T-helper 1 cell (primary cell): ENCODE measurements at places on chromosomes 16 and 17.

DNA sequence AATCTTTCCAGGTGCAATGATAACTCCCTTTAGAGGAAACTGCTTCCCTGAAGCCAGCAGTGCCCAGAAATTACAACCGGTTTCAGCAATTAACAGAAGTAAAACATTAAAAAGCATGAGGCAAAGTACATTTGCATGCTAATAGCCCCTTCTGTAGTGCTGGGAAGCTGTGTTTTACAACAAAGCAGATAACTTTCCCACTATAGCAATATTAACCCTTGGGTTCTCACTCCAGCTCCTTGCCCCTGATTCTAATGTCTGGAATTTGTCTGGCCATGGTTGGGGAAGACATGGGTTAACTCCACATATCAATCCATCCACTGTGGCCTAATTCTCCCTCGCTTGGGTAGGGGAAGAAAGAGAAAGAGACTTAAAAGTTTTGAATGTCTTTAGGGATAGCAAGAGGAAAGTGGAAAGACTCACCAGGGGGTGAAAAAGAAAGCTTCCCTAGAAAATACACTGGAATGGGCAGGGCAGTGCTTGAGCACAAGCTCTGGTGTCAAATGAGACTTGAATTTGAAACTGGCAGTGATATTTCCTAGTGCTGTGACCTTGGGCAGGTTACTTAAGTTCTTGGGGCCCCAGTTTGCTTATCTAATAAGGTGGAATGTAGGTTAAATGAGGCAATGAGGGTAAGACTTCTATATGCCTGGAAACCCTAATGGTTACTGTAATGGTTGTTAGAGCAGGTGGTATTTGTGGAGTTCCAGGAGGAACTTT, 102.0 kb downstream of the SOX9 start:
- no peak for DNase-seq

- no peak for DNase-seq
Measured at GRCh38 chr17:4768298-4768697, 3.4 kb upstream of the TM4SF5 start.

GRCh38 chr17:30363715-30364202, 15.0 kb upstream of the CPD start:
- DNase-seq, result peak; percentile 95

GRCh38 chr16:29112755-29113347, 128.0 kb downstream of the LAT start:
- DNase-seq, result no peak

DNA sequence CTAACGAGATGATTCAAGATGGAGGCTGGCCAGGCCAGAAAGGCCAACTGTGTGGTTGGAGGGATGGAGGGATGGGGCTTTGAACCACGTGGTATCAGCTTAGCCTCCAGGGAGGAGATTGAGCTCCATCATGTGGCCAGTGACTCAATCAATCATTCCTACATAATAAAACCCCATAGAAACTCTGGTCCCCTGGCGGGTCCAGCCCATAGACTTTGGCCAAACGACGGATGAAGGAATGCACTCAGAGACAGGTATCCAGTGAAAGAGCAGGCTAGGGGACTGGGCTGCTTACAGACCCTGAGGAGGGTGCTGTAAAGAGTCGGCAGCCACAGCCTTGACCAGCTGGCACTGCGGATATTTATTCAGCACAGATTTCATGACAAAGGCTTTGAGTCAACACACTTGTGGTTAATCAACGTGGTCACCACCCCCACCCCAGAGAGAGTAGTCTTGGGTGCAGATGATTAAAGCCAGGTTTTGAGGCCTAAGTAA, 308.7 kb upstream of the TNRC6C start:
- no peak for DNase-seq

DNA sequence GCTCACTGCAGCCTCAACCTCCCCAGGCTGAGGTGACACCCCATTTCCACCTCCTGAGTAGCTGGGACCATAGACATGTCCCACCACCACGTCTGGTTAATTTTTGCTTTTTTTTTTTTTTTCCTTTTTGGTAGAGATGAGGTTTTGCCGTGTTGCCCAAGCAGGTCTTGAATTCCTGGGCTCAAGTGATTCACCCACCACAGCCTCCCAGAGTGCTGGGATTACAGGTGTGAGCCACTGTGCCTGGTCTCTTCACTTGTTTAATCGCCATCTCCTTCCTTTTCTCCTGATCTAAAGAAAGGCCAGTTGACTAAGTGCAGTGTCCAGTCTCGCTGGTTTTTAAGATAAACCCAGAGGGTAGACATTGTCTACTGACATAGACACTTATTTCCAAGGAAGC, 152.0 kb downstream of the C16orf95 start:
- no peak for DNase-seq

DNA sequence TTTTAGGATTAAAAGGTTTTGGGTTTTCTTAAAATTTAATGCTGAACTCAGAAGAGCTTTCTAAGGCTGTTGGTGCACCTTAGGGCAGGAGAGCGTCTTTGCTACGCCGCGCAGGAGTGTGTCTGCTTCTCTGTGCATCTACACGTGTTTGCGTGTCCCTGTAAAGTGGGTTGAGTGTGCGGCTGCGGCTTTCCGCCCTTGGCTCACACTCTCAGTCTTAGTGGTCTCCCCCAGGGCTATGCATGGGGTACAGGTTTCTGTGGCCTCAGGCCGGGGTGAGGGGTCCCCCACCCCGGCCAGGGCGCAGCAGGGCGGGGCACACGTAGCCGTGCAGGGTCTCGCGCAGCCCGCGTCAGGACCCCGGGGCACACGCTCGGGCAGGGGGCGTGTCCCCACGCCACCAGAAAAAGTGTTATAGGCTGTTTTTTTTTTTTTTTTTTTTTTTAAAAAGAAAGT, 727 bp upstream of the TENT4B start:
- DNase-seq, result no peak

- no peak for DNase-seq
Measured at GRCh38 chr16:19348125-19348524, 62.6 kb downstream of the CLEC19A start.

GRCh38 chr16:561957-562938, 2.1 kb downstream of the PRR35 start:
- DNase-seq, result no peak

GRCh38 chr17:21297597-21297996, 13.1 kb downstream of the MAP2K3 start:
- no peak for DNase-seq

- peak; percentile 55 for DNase-seq
Measured at GRCh38 chr16:84810518-84811273, 9.1 kb upstream of the CRISPLD2 start.

DNA sequence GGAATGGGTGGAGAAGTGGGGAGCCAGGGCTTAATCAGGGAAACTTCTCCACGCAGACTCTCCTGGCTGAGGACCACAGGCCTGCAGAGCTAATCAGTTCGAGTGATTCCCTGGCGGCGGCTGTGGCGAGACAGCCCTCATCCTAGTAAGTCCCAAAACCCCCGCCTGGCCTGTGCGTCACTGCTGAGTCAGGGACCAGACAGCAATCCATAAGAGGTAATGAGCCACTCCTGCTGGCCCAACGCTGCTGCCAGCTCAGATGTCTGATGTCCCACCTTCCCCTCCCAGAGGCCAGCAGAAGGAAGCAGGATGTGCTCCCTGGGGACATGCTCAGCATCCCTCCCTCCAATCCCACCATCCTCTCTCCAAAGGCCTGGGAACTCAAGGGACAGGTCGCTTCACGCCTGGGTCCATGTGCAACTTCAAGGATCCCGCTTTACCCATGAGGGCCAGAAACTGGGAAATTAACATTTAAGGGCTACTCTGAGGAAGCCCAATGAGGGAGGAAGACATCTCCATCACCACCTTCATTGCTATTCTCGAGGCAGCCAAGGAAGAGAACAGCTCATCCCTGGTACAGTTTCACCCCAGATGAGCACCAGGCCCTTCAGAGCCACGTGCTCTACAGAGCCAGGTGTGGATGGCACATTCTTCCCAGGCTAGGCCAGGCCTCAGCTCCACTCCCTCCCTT, 7.9 kb downstream of the ACLY start:
- no peak for DNase-seq

DNA sequence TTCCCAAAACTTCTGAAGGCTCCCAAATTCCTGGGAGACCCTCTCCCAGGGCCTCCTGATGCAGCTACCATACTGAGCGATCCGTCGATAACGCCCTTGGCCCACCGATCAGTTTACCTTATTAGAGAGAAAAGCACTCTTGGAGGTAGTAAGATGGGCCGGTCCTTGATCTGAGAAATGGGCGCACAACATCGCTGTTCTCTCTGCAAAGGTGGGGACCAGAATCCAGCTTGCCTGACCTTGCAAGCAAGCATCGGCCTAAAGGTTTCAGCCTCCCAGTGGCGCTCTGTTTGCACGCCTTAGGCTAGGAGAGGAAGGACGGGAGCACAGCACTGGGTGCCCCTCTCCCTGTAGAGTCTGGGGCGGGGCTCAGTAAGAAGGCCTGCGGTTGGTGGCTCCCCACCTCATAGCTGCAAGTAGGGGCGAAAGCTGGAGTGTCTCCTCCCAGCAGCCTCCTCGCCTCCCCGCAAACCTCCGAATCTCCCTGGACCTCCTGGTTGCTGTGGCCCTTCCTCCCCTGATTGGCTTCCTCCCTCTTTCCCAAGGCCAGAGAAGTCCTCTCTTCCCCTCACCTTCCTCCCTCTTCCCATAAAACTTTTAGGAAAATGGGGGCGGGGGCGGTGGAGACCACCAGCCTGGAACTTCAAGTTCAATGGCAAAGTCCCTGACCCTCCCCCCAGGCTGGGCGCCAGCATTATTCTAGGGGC, at the start of gene PRAC1:
TSS of gene PRAC1 (minus strand) at position 318 of the 707 bp plus-strand sequence. CDS start at position 192, 126 bp downstream.
- DNase-seq, result no peak

- DNase-seq, result no peak
Measured at GRCh38 chr17:17032131-17032692, 10.0 kb upstream of the MPRIP start.

- peak; percentile 88 for DNase-seq
Measured at GRCh38 chr16:25031441-25032307, 16.5 kb upstream of the ARHGAP17 start.

DNA sequence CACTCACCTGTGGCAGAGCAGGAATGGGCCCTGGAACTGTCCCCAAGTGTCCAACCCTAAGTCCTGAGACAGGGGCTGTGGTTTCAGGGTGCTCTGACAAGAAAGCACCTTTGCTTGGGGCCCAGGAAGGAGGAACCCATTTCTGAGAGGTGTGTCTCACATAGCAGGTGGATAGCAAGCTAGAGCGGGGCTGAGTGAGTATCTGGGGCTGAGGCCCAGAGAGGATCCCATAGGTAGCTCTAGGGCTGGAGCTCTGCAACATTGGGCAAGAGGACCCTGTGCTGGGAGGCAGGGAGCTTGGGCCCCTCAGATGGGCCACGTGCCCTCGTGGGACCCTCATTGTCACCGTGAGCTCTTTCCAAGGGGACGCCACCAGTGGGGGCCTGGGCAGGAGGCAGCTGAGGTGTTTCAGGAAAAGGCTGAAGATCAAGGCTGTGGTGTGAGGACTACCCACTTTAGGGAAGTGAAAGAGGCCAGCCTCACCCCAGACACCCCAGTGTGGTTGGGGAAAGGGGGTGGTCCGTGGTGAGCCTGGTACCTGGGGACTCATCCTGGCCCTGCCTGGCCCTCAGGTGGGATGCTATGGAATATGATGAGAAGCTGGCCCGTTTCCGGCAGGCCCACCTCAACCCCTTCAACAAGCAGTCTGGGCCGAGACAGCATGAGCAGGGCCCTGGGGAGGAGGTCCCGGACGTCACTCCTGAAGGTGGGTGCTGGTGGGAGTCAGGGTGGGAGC, 5.3 kb downstream of the DEF8 start:
- DNase-seq, result no peak

- no peak for DNase-seq
Measured at GRCh38 chr16:9868606-9869149, 313.6 kb downstream of the GRIN2A start.

DNA sequence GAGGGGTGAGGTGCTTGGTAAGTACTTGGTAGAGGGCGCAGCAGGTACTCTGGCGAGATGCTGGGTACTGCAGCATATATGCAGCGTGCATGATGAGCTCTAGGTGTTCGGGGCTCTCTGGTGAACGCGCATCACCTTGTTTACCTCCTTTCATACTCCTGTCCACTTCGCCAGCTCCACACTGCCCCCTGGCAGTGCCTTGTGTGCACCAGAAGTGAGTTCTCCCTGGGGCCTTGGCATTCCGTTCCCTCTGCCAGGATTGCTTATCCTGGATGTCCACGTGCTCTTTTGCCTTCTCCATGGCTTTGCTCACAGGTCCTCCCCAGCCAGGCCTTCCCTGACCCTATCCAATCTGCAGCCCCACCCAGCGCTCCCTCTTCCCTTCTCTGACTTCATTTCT, 154.2 kb downstream of the MRM1 start:
- DNase-seq, result peak; percentile 16

DNA sequence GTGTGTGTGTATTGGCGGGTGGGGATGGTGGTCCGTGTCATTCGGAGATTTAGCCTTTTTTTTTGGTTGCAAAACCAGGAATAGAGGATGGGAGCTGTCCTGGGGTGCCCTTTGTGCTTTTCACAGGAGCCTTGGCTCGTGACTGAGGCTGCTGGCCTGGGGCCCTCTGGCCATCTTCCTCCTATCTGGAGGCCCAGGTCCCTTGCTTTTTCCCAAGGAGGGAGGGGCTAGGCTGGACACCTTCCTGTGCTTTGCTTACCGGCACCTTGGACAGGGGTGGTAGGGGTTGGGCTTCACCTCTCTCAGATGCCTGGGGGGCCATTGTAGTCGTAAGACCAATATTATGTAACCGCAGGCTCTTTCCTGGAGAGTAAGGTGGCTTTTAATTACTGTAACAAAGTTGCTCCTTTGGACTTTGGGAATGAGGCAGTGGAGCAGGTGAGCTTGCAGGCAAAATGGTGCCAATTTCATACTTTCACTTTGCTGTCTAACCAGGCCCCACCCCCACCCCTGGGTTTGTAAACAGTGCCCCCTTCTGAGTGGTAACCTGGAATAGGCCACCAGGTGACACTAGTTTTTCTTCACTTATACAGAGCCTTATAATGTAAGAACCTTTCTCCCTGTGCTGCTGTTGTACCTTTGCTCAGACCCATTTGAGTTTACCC, 1.2 kb downstream of the DYNLL2 start:
- peak; percentile 52 for DNase-seq

DNA sequence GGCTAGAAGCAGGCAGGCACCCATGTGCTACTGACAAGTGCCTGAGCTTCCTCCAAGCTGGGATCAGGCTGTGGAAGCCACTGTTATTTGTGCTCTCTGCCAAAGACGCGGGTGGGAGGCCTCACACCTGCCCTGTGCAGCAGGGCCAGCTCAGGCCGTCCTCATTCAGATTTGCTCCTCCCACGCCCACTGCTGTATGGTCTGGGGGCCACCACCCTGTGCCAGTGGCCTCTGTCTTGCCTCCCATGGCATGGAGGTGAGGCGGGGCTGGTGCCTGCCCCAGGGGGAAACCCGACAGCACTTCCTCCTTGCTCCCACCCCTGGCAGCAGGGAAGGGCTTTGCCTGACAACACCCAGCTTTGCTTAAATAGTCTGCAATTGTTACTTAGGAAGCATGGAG, 356.5 kb upstream of the CDH8 start:
- DNase-seq, result no peak

DNA sequence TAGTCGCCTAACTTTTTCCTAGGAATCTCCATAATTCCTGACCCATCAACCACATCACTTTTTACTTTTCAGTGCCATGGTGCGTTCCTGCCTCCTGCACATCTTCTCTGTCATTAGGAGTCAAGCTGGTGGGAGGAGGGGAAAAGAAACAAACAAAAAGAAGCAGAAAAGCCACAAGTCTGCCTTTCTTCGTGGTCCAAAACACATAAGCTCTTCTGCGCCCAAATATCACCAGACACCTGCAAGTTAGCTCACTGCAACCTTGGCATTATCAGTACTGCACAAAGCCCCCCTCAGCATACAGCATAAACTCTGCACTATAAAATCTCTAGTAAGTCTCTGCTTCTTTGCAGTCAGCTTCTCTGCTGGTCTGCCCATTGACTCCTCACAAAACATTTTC, 295.3 kb downstream of the HS3ST3B1 start:
- no peak for DNase-seq
